ENCODE measurements at places on chromosomes 2 and 18. TPM values are rescaled to one million over a fixed set of nuclear protein-coding genes. Genes with fewer than 3 reads are reported as not detected.

- peak; percentile 41 for DNase-seq
Observed at GRCh38 chr2:240956171-240956934, 42.1 kb upstream of the SNED1 start.

DNA sequence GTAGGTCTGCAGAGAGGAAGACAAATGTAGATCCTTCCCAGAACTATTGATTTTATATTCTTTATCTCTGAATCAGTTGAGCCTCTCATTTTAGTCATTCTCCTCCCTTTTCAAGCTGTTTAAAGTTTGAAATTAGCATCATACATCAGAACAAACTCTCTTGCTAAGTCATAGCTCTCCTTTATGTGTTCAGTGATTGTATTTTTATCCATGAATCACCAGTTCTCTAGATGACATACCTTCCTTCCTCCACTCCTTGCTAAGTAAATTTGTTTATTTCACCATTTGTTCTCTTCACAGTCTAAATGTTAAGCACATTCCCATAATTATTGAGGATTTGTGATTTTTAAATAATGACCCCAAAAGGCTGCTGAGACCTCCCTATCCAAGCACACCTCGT is 63.5 kb upstream of the RAPGEF4 start:
- DNase-seq = no peak

GRCh38 chr18:2932247-2933181 is 80.4 kb downstream of the LPIN2 start:
- no peak for DNase-seq

Gene MERTK
- total RNA-seq = 14.3 TPM

Gene NXPH2
- total RNA-seq = not detected
